ENCODE measurements at places on chromosomes 12 and 14.

DNA sequence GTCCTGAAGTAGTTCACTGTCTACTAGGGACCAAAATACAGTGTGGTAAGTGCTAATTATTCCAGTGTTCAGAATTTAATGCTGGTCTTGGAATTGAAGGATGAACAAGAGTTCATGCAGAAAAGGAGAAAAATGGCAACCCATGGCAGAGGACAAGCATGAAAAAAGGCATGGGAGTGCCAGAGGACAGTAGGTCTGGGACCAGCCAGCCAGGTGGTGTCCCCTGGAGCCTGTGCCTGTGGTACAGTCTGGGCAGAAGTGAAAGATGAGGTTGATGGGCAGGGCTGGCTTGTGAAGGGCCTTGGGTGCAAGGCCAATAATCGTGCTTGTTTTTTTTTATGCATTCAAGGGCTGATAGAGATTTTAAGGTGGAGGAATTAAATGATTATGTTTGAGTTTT, 21.0 kb downstream of the C12orf75 start:
- DNase-seq: no peak

DNA sequence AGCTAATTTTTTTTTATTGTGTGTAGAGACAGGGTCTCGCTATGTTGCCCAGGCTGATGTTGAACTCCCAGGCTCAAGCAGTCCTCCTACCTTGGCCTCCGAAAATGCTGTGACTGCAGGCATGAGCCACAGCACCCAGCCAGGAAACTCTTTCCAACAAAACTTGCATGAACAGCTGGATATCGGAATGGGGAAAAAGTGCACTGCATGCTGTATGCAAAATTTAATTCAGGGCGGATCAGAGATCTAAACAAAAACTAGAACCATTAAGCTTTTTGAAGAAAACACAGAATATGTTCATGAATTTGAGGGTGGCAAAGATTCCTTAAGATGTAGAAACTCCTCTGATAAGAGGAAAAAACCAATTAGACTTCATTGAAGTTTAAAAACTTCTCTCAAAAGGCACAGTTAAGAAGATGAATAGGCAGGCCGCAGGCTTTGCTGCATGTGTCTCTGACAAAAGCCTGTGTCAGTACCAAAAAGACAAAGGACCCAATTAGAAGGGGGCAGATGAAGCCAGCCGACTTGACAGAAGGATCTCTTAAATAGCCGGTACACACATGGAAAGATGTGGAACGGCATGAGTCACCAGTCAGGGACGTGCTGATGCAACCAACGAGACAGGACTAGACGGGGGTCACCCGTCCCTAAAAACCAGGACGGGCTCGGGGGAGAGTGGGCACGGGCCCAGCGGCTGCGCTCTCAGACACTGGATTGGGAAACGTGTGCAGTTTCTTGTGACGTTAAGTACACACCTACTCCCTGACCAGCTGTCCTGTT, 34.8 kb upstream of the MMP17 start:
- DNase-seq: peak; percentile 63

GRCh38 chr14:74514471-74514941, 20.9 kb downstream of the ISCA2 start:
- DNase-seq: peak; percentile 84

DNA sequence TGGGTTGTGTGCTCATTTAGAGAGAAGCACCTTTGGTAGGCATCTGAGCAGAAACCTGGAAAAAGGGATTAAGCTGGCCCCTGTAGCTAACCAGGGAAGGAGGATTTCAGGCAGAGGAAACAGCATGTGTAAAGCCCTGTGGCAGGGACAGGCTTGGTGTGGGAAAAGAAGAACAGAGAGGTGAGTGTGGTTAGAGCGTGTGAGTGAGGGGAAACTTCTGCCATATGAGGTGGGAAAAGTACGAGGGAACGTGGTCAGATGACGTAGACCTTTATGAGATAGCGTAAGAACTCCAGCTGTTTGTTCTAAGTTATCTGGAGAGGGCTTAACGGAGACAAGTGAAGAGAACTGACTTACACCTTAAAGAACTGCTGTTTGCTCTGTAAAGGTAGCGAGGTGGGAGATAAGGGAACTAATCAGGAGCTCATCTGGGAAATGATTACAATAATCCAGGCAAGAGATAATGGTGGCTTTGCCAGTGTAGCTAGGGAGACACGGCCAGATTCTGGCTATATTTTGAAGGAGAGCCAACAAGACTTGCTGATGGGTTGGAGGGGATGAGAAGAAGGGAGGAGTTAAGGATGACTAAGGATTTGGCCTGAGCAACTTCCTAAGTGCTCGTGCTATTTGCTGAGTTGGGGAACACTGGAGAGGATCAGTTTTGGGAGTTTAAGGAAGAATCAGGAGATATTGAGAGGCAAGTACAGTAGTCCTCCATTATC, 234.0 kb downstream of the ETNK1 start:
- peak; percentile 85 for DNase-seq

DNA sequence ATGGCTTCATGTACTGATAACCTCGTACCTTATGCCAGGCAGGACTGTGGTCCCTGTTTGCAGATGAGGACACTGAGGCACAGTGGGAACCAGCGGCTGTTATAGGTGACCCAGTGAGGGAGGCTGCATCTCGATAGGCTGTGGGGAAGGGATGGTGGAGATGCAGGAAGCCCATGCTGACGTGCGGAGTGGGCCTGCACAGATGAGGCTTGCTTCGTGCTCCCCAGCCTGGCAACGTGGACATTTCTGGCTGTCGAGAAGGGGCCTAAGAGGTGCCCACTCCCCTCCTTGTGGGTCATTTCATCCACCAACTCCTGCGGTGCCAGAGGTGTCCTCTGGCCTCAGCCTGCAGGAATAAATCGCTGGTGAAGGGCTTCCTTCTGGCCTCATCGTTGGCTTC, 107.4 kb downstream of the SLC25A47 start:
- no peak for DNase-seq

DNA sequence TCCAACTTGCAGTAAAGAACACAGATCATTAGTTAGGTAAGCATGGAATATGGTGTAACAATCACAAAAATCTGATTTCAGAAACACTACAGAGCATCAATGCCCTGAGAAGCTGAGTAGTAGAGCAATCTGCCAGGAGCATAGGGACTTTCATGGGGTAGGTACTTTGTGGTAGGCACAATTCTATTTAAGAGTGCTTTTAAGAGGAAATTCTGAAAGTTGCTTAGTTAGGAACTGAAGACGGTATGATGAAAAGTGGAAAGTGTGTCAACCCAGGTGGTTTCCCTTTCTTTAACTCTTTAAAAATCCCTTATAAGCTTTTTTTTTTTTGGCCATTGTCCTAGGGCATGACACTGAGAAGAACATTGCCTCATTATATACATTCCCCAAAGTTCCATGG, 535.7 kb upstream of the FBXO33 start:
- no peak for DNase-seq

DNA sequence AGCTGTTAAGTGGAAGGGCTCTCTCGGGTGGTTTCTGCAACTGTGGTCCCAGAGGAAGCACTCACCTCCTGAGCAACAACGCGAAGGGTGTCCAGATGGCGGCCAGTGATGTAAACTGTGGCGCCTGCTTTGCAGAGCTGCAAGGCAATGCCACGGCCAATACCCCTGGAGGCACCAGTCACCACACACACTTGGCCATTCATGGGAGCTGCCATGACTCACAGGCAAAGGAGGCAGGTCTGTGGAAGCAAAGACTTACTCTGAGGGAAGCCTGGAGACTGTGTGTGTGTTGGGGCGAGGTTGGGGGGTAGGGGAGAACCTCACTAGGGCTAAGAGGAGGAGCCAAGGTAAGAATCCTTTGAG, 707 bp downstream of the DHRS1 start:
- peak; percentile 76 for DNase-seq

GRCh38 chr14:75428230-75429104, 645 bp downstream of the JDP2 start:
- DNase-seq: no peak

GRCh38 chr12:76836633-76837032, 42.2 kb downstream of the CSRP2 start:
- peak; percentile 11 for DNase-seq

GRCh38 chr12:24997970-24998582, 49.2 kb upstream of the BCAT1 start:
- peak; percentile 84 for DNase-seq

DNA sequence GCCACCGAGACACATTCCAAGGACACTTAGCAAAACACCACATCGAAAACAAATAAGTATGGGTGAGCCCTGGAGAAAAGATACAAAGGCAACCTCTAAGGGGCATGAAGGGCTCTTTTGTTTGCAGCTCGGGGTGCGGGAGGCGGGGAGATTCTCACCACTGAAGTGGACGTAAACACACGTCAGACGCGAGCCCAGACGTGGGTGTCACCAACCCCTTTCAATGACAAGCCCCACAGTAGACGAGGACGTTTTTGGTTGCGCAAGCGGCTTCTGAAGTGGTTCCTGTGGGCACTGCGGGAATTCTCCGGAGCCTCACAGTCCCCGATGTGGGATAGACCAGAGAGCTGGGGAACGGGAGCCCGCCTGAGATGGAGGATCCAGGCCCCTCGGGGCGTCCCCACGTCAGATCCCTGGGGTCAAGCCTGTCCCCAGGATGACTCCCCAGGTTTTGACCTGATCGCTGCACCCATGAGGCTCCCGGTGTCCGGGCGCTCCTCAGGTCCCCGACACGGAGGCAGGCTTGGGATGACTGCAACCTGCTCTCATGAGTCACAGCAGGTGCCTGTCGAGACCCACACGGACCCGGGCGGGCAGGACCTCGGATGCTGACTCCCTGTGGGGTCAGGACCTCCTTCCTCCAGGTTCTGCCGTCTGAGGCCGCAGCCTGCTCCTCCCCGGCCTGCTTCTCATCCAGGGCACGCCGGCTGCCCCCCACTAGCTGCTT, 20.3 kb upstream of the ADGRD1 start:
- no peak for DNase-seq

DNA sequence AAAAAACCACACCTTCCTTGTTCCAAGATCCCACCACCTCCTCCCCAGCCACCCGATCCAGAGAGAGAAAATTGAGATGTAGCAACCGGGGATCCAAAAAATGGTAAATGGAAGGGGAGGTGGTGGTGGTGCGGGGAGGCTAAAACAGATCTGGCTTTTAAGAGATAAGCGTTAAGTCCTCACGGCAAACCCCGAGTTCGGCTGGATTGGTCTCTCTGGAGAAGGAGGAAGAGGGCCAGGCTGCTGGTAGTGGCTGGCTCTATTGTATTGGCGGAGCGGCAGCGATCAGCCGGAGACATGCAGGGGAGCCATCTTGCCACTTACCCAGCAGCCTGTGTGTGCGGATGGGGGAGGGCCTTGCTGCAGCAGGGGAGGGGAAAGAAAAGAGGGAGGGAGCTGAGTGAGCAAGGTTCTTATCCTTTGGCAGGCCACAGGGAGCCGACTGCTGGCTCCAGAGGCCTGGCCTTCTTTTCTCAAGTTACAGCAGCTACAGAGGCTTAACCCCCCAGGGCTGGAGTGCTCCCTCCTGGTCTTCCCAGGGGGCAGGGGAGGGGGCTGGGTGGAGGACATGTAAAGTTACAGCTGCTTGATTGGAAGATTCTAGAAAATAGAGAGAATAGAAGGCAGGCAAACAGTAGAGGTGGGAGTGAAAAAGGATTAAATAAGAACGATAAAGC, 14.1 kb upstream of the CDH24 start:
- peak; percentile 92 for DNase-seq

DNA sequence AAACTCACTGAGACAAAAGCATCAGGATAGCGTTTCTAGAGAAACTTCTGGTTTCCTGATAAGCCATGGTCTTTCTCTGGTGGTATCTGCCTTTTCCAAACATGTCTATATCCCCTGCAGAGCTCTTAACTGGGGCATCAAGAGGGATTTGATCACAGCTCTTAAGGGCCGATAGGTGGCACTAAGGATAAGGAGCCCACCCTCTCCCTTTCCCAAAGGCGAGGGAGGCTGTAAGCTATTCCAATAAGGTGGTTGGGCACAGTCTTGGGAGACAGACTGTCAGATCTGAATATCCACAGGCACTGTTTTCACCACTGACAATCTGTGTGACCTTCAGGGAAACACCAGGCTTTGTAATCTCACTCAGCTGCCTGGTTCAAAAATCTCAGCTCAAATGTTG, 206.0 kb downstream of the ADGRD1 start:
- DNase-seq: no peak

DNA sequence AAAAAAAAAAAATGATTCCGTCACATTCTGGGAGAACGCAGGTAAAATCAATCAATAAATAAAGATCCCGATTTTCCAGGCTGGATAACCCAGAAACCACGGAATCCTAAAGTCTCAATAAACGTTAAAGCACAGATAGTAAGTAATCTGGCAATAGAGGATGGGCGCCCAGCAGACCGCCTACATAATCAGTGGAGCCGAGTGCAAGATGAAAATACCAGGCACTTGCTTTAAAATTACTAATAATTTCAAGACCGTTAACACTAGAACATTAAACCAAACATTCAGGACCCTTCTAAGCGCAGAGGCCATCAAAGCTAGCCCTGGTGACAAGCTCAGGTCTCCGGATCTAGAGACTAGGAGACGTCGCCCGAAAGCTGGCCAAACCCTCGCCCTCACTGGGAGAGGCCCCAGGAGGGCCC, 1.2 kb upstream of the DCAF11 start:
- no peak for DNase-seq

DNA sequence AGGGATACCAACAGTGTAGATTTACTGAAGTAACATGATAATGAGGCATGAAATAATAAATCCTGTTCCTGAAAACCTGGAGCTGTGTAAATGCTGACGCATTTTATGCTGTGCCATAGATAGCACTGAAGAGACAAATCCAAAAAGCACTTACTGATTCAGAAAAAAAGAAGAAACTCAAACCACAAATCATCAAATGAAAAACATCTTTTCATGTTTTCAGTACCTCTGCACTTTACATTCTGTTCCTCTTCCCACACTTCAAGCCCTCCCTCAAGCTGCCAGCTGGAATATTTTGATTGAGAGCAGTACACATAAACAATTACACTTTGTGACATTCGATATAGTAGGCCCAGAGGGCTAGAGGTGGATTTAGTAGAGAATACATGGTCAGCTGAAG, 362.3 kb downstream of the NAV3 start:
- peak; percentile 92 for DNase-seq

GRCh38 chr12:95603351-95604145, 52.3 kb upstream of the USP44 start:
- DNase-seq: no peak

GRCh38 chr14:91315844-91316267, 71.4 kb upstream of the GPR68 start:
- DNase-seq: no peak

- peak; percentile 18 for DNase-seq
These were observed 30.2 kb downstream of the CACNA1C start for GRCh38 chr12:2083008-2083407.

GRCh38 chr14:38279572-38279971, 23.7 kb upstream of the CLEC14A start:
- DNase-seq: no peak

DNA sequence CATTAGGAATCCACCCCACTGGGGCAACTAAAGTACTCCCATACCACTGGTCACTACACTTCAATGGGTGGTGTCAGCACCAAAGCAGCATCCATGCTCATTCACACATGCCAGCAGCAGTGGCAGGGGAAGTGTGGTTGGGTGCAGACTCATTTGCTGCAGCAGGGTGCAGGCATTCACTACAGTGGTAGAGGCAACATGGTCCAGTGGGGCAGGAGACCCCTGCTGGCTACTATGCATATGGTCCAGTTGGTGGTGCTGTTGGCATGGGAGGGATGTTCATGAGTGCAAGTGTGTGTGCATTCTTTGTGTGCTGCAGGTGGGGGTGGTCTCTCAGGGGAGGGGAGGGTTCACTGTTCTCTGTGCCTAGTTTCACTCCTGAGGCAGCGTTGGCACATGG, 908.4 kb upstream of the NOVA1 start:
- DNase-seq: no peak

All from fibroblast of mammary gland (primary cell).